ENCODE measurements at places on chromosomes 3 and 15.

DNA sequence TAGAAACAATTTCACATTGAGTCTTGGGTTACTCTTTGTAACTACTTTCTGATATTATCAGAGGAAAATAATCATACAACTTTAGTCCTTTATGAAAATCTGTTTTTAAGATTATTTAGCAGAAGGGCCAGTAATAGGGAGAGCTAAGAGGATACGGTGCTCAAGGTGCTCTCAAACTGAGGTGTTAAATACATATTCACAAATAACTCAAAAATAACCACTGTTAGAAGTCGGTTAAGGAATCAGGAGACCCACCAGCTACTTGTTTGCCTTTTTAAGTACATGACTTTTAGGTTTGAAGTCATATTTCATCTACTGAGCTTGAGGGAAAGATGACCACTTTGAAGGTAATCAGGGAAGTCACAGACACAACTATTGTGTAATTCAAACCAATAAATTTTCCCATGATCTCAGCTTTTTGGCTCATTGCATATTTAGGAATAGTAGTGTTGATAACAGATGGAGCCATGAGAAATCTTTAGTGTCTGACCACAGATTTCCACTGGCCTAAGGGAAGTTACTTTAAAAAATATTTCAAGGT is 1.4 kb upstream of the RSRC1 start:
- no peak for DNase-seq

- DNase-seq: no peak
Observed at GRCh38 chr3:116114586-116114985, 330.7 kb downstream of the LSAMP start.

GRCh38 chr3:30631243-30631904 is 25.0 kb downstream of the TGFBR2 start:
- DNase-seq: no peak

DNA sequence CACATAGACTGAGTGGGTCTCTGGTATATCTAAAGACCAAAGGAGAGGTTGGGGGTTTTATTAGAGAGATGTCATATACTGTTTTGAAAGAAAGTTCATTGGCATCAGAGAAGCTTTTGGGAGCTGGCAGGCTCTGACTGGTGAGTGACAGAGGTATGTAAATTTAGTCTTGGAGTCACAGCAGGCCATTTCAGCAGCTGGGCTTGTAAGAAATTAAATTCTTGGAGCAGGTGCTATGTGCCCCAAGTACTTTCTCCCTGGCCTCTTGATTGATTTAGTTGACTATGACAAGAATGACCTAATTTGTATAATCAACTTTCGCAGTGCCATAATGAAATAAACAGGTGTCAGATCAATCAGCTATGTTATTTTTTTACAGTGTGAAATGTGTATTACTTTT is 47.8 kb upstream of the CDAN1 start:
- no peak for DNase-seq

Data from tibial nerve (tissue), 4 donors.